Testis (tissue), 5 donors: ENCODE measurements at places on chromosomes 2 and 18.

- no peak for DNase-seq
Observed at GRCh38 chr2:83578405-83578804, 880.7 kb downstream of the SUCLG1 start.

DNA sequence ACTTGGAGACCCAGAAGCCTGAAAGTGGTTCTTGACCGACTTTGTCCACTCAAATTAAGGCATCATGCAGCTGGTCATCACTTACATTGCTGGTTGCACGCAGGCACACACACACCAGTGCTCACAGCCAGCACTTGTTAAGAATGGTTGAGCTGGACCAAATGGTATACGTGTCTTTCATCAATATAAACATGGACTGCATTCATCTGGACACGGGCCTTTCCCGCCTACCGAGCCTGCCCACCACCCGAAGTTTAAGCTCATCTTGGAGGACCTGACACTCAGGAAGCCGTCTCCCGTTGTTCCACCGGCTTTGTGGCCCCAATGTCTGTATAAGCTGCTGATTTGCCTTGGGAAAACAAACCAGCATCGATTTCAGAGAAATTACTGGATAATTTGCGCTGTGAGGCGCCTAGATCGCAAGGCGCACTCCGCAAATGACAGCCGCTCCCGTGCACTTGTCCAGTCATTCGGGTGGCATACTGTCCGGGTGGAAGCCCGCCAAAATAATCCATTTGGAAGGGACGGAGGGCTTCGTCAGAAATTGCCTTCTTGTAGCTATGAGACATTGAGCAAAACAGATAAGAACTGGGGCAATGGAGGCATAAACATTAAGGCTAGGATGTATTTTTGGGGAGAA lies 40.1 kb upstream of the AKAIN1 start:
- no peak for DNase-seq

- no peak for DNase-seq
Observed at GRCh38 chr18:76347341-76347740, 147.7 kb downstream of the ZNF516 start.

GRCh38 chr2:205688417-205689200 lies 6.3 kb downstream of the NRP2 start:
- DNase-seq = no peak

- DNase-seq = no peak
Observed at GRCh38 chr18:63683890-63684289, 18.9 kb upstream of the SERPINB11 start.

DNA sequence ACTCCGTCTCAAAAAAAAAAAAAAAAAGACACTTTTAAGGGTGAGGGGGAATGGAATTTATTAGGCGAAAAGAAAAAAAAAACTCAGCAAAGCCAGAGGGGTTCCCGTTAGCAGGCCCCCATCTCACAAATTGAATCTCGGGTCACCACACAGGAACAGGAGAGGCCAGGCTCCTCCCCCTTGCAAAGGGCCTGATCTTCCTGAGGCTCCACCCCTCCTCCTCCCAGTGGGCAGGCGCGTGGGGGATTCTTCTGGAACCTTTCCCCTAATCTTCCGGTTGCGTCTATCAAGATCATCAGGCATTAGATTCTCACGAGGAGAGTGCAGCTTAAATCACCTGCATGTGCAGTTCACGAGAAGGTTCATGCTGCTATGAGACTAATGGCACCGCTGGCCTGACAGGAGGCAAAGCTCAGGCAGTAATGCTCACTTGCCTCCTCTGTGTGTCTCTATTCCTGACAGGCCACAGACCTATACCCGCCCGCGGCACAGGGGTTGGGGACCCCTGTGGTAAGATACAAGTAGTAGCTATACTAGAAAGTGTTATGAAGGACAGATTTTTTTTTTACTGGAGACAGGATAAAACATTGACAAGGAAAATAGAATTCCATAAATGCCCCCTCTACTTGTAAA lies 45.8 kb downstream of the TAF4B start:
- DNase-seq = no peak

DNA sequence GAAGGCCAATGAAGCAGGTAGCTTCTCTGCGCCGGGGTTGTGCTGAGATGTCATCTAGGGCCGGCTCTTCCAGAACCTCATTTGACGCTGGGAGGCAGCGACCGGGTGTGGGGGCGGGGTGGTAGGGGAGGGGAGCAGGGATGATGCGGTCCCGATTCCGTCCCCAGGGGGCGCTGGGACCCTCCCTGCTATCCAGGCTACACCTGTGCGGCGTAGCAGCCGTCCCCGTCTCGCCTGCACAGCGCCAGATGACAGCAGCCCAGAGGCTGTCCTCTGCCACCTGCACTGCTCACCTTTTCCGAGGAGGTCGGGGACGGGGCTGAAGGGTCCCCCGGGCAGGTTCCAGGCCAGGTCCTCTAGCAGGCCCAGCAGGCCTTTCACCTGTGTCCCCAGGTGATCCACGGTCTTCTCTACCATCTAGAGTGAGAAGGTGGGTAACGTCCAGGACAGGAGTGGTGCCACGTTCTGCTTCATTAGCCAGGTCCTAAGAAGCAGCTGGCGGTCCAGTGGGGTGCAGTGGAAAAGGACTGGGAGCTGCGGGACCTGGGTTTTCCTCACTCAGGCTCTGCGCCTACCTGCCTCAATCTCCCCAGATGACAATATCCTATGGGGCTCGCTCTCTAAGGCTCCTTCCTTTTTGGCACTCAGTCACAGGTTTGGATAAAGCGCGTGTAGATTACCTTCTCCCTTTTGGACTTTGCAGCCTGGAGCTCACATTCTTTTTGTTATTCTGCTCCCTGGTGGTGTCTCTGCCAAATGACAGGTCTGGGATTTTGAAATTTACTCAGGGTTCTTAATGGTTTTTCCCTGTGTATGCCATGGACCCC lies 56.0 kb upstream of the RAB6C start:
- peak; percentile 44 for DNase-seq

DNA sequence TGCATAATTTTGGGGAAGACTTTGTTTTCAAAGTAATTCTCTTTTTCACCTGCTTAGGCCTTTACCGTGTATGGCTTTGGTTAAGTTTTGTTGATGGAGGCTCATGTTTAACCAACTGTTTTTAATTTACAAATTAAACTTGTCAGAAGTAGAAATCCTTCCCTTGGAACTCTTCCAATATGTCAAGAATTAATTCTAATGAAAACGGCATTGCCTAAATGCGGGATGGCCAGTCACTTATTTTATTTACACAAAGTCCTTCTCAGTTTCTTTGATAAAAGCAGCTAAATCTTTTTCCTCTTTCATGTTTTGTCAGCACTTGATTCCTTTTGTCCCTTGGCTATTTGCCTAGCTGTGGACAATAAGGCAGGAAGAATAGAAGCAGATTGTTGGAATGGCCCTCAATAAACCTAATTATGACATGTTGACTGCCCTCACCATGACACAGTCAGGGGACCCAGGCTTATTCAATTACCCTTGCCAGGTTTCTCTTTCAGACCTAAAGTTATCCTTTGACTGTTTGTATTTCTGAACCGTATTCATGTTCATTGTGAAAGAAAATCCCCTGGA lies 26.3 kb downstream of the PAX3 start:
- DNase-seq = no peak

GRCh38 chr2:9753276-9753600 lies 90.0 kb upstream of the TAF1B start:
- DNase-seq = no peak

- no peak for DNase-seq
Observed at GRCh38 chr2:237863689-237864443, 4.4 kb downstream of the RAMP1 start.
